ENCODE measurements at places on chromosomes 11 and 22.

GRCh38 chr11:57475671-57476046 is 15.3 kb downstream of the RTN4RL2 start:
- no peak for DNase-seq

GRCh38 chr22:33985506-33985905 is 65.2 kb upstream of the LARGE1 start:
- no peak for DNase-seq

- no peak for DNase-seq
These were observed 8.5 kb downstream of the ACAD8 start for GRCh38 chr11:134261626-134262488.

DNA sequence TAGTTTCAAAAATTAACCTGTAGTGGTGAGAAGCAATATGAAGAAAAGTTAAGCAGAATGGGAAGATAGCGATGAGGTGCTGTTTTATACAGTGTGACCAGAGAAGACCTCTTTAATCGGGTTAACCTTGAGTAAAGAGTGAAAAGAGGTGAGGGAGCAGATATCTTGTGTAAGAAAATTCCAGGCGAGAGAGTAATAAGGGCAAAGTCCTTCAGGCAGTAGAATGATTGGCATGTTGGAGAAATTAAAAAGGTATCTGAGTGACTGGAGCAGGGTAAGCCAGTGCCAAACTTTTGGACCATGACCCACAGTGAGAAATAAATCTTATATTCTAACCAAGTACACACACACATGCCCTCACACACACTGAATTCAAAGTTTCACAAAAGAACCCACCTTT is 374.7 kb upstream of the LARGE1 start:
- DNase-seq, result no peak

- no peak for DNase-seq
These were observed 2.8 kb downstream of the MALAT1 start for GRCh38 chr11:65501472-65502273.

DNA sequence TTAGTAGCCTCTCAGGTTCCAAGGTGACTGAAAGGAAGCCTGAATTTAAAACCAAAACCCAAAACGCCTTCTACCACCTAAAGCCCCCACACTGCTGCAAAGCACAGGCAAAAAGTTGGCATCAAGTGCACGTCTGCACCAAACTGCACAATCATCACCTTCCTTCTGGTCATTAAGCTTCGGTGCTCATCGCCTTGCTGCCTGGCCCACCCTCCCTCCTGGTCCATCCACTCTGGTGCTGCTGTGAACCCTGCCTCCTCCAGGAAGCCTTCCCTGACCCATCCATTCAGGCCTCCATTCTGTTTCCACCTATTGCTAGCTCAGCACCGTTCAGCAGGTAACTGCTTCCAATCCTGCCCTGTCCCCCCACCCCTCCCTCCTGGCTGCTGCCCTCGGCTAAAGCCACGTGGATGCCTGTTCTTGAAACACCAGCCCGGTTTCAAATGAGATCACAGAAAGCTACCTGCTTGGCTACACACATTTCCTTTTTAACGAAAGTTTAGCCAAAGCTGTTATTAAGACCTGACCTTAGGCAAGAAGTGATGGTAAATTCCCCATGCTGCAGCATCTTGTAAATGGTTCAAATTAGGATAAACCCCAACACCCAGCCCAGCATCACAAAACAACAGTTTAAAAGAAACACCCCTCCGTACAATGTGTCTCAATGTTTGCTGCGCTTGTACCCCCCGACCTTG is 53.8 kb upstream of the CD5 start:
- no peak for DNase-seq

- no peak for DNase-seq
These were observed 92.8 kb downstream of the RASSF10 start for GRCh38 chr11:13101644-13102512.

GRCh38 chr11:69249311-69250185 is 44.4 kb upstream of the MYEOV start:
- DNase-seq, result no peak

DNA sequence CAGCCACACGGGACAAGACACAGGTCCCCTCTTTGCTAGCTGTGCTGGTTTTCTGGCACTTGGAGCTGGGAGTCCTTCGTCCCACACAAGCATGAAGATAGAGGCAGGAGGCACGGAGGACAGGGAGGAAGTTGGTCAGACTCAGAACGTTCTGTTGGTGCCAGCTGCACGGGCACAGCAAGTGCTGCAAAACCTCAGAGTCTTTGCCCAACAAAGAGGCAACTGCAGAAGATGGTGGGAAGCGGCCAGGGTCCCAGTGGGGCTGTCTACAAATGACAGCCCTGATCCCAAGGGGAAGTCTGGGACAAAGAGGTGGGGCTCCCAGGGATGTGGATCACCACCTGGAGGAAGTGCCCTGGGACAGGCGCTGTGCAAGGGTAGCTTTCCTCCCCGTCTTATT is 9.4 kb upstream of the OSM start:
- no peak for DNase-seq

- no peak for DNase-seq
These were observed 15.5 kb upstream of the TSPAN18 start for GRCh38 chr11:44711113-44711786.

DNA sequence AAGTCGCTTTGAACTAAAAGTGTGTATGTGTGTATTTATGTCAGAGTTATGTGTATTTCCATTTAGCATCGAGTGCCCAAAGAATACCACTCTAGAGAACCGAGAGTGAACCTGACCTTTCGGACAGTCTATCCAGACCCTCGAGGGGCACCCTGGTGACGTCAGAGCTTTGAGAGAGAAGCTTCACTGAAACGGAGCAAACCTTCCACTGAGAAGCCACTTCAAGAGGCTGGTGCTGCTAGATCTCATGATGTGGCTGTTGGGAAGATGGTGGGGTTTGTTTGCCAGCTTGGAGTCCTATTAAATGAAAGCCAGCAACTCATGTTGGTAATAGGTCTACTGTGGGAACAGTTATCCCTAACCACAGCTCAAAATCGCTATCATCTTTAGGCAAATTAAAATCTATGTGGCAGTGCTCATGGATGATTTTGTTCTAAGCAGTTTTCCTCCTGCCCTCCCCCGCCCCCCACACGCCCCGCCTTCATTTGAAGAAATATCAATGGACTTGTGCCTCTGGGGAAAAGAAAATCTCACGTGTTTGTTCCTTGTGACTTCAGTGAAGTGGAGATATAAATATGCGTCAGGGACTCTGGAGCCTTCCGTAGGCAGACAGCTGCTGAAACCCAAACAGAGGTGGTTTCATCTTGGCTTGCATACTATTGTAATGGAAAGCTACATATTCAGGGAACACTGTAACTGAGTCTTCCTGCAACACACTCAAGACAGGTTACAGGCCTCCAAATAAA is 22.4 kb upstream of the C11orf96 start:
- no peak for DNase-seq

- DNase-seq, result no peak
These were observed 2.3 kb downstream of the USP35 start for GRCh38 chr11:78190871-78191538.

DNA sequence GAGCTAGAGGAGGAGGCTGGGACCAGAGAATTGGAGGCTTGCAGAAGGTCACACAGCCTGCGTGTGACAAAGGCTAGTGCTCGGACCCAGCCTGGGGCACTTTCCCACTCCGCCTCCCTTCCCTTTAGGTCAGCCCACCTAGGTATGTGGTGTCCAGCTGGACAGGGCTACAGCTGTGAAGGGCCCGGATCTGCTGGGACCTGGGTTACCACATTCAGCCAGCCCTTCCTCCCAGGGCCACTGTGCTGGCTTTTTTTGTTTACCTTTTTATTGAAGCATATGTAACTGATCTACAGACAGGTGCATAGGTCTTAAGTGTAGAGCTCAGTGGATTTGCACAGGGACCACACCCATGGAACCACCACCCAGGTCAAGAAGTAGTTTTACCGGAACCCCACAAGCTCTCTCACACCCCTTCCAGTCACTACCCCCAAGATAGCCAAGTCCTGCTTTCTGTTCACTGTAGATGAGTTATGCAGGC is 8.7 kb downstream of the CAPN5 start:
- DNase-seq, result no peak

GRCh38 chr11:47478651-47479329 is 29.9 kb upstream of the RAPSN start:
- no peak for DNase-seq

DNA sequence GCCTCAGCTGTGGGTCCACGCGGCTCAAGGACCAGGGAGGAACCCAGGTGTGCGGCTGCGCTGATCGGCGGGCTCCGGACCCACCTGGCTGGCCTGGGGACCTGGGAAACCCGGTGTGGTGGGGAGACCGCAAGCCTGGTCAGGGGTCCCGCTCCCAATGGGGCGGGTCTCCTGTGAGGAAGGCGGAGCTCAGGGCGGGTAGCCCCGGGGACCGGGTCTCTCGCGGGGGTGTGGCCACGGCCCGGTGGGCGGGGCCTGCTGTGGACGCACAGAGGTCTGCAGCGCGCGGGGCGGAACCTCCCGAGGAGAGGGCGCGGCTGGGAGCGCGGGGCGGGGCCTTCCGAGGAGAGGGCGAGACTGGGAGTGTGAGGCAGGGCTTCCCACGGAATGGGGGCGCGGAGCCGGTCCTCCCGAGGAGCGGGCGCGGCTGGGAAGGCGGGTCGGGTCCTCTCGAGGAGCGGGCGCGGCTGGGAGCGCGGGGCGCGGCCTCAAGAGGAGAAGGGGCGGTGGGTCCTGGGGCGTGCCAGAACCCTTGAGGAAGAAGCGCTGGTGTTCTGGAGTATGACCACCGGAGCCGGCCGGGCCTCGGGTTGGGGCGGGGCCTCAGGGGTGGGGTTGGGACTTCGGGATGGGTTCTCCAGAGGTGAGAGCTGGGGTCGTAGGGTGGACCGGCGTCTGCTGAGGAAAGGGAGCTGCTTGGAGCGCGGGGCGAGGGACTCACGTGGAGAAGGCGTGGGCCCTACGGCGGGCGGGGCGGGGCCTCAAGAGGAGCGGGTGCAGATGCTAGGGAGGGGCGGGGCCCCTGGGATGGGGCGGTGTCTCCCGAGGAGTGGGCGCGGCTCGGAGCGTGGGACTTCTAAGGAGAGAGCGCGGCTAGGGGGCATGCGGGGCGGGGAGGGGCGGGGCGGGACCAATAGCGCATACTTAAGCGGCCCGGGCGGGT is 20.8 kb downstream of the DGCR6L start:
- DNase-seq, result peak; percentile 84

DNA sequence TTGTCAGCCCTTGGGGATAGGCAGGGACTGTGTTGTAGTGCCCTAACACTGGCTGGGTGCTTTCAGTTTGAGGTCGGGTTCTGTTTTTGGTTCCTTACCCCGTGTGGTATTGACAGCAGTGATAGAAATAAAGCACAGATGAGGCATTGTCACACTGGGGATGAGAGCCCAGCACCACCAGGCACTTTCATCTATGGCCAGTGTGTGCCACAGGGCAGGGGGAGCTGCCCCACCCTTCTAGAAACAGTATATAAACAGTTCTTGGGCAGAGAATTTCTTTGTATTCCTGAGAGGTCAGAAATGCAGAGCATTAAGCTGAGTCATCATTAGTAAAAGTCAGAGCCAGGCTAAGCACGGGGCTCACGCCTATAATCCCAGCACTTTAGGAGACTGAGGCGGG is 23.1 kb upstream of the CDC42EP2 start:
- DNase-seq, result no peak

DNA sequence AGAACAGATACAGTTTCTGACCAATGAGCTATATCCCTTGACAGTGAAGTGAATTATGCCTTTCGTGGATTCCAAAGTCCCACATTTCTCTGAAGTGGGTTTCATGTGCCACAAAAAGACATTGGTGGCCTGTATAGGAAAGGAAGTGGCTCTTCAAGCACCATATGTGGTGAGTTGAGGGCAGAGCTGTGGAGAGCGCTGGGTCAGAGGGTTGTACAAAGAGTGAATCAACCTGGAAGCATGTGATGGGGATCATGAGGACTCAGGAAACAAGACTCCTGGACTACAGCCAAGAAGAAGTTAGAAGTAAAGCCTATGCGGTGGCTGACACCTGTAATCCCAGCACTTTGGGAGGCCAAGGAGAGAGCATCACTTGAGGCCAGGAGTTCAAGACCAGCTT is 579 bp upstream of the SLC5A4 start:
- no peak for DNase-seq

- DNase-seq, result no peak
These were observed 38.1 kb upstream of the LDLRAD3 start for GRCh38 chr11:35905646-35906276.

DNA sequence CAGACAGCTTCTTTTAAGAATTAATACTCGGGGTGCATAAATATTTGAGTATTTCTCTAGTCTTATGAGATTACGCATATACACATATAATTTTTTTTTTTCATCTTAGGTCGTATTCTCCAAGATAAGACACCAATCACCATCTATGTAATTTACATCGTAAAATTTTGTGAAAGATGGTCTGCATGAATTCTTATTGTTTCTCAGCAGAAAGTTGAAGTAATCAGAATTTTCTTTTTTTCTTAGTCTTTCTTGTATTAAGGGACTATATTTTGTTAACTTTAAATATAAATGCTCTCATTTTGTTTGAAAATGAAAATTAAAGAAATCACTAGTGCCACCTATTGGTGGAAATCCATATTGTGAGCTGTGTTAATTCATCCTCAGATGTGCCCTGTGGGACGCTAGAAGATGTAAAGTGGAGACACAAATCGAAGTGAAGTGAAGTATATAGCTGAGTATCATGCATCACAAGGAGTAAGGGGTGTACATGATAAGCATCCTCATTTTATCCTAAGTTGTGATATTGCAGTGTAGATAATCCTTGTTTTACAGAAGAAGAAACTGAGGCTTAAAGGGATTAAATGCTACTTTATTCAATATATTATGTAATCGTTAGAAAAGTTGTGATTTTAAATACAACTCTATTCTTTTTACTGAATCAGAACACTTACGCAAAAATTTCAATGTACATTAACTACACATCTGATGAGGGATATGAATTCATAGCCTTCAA is 2084.3 kb downstream of the LRRC4C start:
- DNase-seq, result no peak

- DNase-seq, result no peak
These were observed 2.2 kb downstream of the DTX4 start for GRCh38 chr11:59173964-59174663.

DNA sequence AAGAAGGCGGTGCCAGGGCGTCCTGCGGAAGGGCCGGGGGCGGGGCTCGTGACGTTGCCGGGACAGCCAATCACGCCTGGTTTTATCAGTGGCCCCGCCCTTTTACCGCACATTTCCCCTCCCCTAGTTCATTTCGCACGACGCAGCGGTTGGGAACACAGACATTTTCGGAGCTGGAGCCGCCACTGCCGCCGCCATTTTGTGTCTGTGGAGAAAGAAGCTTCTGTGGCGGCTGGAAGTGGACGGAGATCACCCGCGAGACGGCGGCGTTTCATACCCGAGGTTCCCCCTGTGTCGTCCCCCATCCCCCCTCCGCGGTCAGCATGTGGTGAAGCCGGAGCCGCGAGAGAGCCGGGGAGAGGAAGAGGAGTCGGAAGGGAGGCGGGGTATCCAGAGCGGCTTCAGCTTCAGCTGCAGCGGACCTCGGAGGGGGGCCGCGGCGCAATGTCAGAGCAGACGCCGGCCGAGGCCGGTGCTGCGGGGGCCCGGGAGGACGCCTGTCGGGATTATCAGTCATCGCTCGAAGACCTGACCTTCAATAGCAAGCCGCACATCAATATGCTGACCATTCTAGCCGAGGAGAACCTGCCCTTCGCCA is at the start of gene PCF11:
PCF11 (plus strand) TSS at position 136 of the 598 bp plus-strand sequence; CDS start at position 445, 309 bp downstream.
- DNase-seq, result peak; percentile 92

GRCh38 chr22:26648011-26648497 is 9.3 kb upstream of the MIAT start:
- no peak for DNase-seq

All from stimulated activated CD4-positive, alpha-beta T cell treated with anti-CD3 and anti-CD28 coated beads, Interleukin-15, amount 100 ng/mL, for 1 hour (primary cell).